AG09309 (cell line): ENCODE measurements at places on chromosomes 7 and 10.

GRCh38 chr7:100674411-100675104 lies 1.0 kb downstream of the GNB2 start:
- DNase-seq, result no peak

DNA sequence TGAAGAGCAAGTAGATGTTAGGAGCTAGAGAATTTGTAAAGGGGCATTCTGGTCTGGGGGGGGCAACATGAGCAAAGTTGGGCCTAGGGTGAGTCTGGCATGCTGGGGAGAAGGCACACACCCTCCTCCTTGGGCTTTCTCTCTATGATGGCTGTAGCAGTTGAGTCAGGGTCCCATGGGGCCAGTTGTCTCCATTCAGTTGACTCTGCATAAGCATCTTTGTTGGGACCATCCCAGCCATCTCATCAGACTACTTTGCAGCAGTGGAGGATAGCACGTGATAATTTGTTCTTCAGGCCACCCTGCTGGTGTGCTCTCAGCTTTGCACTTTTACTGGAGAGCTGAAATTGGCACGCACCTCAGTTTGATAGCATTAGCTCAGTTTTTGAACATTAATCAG lies 55.2 kb downstream of the LRMDA start:
- no peak for DNase-seq

DNA sequence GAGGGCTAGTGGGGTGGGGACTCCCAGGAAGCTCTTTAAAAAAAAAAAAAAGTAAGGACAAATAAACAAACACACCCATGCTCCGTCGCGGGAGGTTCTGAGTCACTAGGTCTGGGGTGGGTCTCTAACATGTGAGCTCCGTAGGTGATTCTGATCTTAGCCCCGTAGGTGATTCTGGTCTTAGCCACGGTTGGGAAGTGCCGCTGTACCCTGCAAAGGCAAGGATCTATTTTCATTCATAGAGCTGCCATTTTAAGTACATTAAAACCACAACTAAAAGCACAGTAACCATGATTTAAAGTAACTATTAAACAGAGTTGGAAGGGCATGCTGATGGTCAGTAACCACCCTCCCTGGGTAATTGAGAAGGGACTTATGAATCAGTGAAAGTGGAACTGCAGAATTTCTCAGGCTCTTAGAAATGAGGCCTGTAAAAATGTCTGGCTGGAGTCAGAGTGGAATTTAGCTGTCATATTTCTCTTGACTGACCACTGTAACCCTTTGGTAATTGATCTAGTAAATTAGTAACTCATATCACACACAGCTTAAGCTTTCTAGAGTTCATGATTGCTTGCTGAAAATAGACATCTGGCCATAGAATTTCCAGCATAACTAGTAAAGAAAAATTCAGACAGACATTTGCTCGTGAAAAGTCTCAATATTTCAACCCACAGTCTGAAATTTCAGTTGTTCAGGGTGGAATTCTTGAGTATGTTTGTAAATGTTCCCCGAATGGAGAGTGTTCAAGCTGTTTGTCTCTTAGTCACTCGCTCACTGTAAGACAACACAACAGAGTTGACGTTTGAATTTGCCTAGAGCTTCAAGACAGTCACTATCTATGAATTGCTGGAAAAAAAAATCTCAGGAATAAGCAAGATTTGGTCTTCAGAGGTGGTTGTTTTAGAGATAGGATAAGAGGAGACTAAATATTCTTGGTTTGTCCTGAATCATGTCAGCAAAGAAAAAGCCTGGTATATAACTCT lies 34.2 kb upstream of the TCF7L2 start:
- DNase-seq, result no peak

GRCh38 chr10:91941426-91941825 lies 17.9 kb downstream of the BTAF1 start:
- DNase-seq, result no peak

GRCh38 chr10:44051091-44051490 lies 333.8 kb downstream of the CXCL12 start:
- DNase-seq, result no peak
